ENCODE measurements at places on chromosomes 11 and 22. TPM values are rescaled to one million over a fixed set of nuclear protein-coding genes. Genes with fewer than 3 reads are reported as not detected.

- peak; percentile 26 for DNase-seq
These were observed 2.9 kb downstream of the IFITM5 start for GRCh38 chr11:296171-297050.

DNA sequence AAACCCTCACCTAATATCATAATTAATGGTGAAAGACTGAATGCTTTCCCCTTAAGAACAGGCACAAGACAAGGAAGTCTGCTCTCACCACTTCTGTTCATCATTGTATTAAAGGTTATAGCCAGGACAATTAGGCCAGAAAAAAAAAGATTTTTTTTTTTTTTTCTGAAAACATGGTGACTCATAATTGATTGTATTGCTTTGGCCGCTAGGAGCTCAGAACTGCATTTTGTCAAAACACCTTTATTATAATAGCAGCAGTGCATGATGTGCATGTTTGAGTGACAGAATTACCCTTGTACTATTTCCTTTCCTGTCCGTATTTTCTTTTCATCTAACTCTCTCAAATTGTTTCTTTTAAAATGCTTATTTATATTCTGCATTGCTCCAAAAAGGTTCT lies 98.1 kb downstream of the RNF169 start:
- no peak for DNase-seq

DNA sequence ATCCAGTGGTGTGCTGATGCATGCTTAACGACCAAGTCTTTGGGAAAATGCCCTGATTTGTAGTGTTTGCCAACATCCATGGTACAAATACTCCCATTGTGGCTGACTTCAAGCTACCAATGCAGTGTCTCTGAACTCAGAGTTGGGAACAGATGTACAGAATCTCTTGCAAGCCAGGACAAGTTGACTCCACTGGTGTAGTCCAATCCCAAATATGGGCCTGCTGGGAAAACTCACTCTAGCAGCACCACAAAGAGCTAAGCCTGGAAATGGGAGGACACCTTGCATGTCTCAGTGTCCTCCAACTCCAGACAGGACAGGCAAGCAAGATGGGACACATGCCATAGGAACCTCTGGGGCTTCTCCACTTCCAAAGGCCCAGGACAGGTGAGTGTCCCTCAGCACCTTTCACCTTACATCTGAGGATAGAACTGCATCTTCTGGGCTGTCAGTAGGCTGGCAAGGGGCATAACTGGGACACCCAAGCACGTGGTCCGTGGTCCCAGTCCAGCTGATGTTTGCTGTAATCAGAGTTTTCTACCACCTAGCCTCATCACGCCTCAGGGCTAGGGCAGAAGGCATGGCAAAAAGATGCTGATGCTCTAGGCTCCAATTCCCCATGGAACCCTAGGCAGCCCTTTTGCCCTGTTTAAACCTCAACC lies 6.5 kb downstream of the LMO1 start:
- no peak for DNase-seq

The MRGPRF gene
- total RNA-seq, result 3.5 TPM

Measured in heart left ventricle (tissue), 16 donors.